Suppressor macrophage (primary cell): ENCODE measurements at places on chromosomes 16 and 17.

DNA sequence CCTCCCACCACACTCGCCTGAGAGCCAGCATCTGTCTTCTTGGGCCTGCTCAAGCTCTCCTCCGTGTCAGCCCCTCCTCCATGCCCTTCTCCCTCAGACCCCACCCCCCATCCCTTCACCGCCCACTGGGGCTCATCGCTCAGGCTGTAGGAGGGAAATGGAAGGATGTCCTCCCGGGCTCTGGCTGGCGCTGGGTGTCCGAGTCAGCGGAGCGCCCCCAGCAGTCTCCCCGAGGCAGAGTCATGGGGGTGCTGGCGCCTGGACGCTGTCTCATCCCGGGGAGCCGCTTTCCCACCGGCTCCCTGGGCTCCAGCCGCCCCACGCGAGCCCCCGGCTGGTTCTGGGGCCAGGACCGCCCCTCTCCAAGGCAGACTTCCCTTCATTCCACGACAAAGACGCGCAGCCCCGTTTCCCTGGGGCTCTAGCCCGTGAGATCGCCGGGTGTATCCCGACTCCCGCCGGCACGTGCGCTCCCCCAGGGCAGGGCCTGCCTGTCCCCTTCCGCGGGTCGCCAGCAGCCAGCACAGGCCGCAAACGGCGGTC lies 428 bp upstream of the ANTKMT start:
- DNase-seq, result peak; percentile 75

- DNase-seq, result no peak
Measured at GRCh38 chr17:69423450-69423849, 9.0 kb downstream of the MAP2K6 start.

GRCh38 chr16:17287166-17287800 lies 183.5 kb downstream of the XYLT1 start:
- no peak for DNase-seq

DNA sequence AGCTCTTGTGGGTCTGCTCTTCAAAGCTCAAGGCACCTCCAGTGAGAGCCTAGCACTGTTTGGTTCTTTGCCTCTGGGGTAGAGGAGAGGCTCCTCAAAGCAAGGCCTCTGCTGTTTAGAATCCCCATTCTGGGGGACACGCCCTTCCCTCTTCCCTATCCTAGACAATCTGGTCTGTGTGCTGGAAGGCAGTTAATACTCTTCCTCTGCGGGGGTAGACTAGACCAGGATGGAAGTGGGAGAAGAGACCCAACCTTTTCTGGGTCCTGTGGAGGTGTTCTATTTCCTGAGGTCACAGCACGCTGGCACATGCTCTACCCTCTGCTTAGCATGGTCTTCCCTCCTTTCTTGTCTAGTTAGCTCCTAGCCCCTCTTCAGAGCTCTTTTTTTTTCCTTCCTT lies 7.7 kb downstream of the ERAL1 start:
- DNase-seq, result no peak

- DNase-seq, result no peak
Measured at GRCh38 chr16:19809693-19810092, 75.0 kb downstream of the GPRC5B start.

- no peak for DNase-seq
Measured at GRCh38 chr16:21172650-21173049, 14.2 kb downstream of the LDAF1 start.

DNA sequence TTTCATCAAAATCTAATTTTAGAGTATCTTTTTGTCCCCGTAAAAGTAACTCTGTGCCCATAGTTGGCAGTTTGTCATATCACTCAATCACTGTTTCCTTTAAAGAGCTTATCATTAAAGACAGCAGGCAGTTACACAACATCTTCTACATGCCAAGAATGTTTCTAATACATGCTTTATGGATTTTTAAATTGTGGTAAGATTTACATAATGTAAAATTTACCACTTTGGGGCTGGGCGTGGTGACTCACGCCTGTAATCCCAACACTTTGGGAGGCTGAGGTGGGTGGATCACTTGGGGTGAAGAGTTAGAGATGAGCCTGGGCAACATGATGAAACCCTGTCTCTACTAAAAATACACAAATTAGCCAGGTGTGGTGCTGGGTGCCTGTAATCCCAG lies 687.2 kb downstream of the WWOX start:
- DNase-seq, result no peak
